Neural progenitor cell (in vitro differentiated cells): ENCODE measurements at places on chromosomes 5 and 9. TPM values are rescaled to one million over a fixed set of nuclear protein-coding genes. Genes with fewer than 3 reads are reported as not detected.

DNA sequence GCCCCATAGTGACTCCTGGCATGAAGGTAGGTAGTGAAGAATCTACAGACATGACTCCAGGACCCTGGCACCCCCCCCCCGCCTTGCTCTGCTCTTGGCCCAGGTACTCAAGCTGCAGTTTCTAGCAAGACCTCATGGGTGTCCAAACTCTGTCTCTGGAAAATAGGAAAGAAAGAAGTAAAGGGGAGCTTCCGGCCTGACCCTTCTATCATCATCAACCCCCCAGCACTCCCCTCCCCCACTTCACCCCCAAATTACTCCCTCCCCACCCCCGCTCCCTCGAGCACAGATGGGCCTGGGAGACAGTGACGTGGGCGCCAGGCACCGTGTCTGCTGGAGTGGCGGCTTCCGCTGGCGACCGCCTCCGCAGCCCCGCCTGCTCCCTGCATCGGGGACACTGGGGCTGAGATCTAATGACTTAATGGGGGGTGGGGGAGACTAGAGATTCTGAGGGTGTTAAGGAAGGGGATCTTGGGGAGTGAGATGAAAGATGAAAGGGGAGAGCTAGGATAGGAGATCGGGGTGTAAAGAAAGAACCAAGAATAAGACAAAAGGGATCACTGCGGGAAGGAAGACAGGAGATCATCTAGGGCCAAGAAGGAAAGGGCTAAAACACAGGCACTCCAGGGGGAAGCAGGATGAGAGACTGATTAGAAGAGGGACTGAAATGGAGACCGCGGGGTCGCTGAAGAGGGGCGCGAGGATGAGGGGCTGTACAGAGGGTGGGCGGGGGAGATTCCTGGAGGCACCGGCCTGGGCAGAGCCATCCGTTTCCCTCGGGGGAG, 1.1 kb upstream of the DNAJB5 start:
- H3K27me3 ChIP-seq, result no peaks in the 10 kb centered on the region
- no peak overlapping the region for H3K27ac ChIP-seq
- H3K36me3 ChIP-seq, result no peaks in the 10 kb centered on the region
- peaks cover 20% of the 10 kb centered on the region for H3K4me1 ChIP-seq

GRCh38 chr5:73865315-73865714, 239.3 kb downstream of the ARHGEF28 start:
- H3K36me3 ChIP-seq, result no peaks in the 10 kb centered on the region
- no peaks in the 10 kb centered on the region for H3K4me1 ChIP-seq
- no peaks in the 10 kb centered on the region for H3K27me3 ChIP-seq
- DNase-seq, result no peak

- no peak overlapping the region for H3K27ac ChIP-seq
- no peaks in the 10 kb centered on the region for H3K36me3 ChIP-seq
- H3K4me3 ChIP-seq, result no peak overlapping the region
- no peaks in the 10 kb centered on the region for H3K4me1 ChIP-seq
These were observed 86.2 kb upstream of the ANXA1 start for GRCh38 chr9:73065439-73065838.

DNA sequence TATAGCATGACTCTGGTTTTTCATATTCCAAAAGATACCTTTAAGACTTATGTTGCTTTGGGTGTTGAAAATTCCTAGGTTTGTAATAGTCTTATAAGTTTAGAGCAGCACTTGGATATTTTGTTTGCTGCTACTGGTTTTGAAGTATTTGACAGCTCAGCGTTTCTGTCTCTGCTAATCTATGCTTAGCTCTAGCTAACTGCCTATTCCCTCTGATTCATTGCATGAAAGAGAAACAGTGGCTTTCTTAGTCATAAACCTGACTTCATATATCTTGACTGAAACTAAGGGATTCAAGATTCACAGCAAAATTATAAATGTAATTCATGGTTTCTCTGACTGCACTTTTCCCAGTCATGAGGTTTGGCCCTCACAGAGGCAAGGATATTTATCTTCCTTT, 35.6 kb upstream of the ANXA1 start:
- no peaks in the 10 kb centered on the region for H3K27me3 ChIP-seq
- H3K4me1 ChIP-seq, result no peaks in the 10 kb centered on the region
- H3K4me3 ChIP-seq, result no peak overlapping the region
- no peaks in the 10 kb centered on the region for H3K36me3 ChIP-seq
- H3K27ac ChIP-seq, result no peak overlapping the region

- H3K27me3 ChIP-seq, result no peaks in the 10 kb centered on the region
- no peak for DNase-seq
- no peaks in the 10 kb centered on the region for H3K36me3 ChIP-seq
- H3K27ac ChIP-seq, result no peak overlapping the region
These were observed 219.0 kb upstream of the EDIL3 start for GRCh38 chr5:84603568-84604185.

The FOXD4L4 gene
- 0.15 TPM in 1 of 2 replicates, not detected in the other for total RNA-seq

The TYRP1 gene
- 0.75 TPM in 1 of 2 replicates, not detected in the other for total RNA-seq

DNA sequence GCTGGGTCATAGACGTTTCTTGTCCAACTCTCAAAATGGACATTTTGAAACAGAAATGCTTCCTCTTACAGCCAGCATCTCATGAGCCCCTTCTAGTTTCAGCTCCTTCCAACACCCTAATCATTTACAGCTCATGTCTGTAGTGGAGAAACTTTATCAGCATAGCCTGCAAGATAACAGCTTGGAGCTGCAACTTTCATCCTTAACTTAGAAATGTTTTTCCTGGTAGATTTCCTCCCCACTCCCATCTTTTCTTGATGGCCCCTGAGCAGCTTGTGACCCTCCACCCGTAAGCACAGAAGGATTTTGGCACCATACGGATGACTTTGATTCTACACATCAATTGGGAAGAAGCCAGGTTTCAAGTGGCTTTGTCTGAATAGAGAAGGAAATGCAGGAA, 53.5 kb upstream of the TGFBR1 start:
- no peaks in the 10 kb centered on the region for H3K27me3 ChIP-seq
- no peak for DNase-seq
- no peak overlapping the region for H3K4me3 ChIP-seq
- H3K4me1 ChIP-seq, result no peaks in the 10 kb centered on the region

- H3K27me3 ChIP-seq, result no peaks in the 10 kb centered on the region
- peaks cover 6% of the 10 kb centered on the region for H3K4me1 ChIP-seq
- no peaks in the 10 kb centered on the region for H3K36me3 ChIP-seq
- H3K27ac ChIP-seq, result no peak overlapping the region
These were observed 22.9 kb upstream of the NREP start for GRCh38 chr5:111779922-111780292.

The BTNL8 gene
- 0.22 and 0.34 TPM in 2 replicates for total RNA-seq

DNA sequence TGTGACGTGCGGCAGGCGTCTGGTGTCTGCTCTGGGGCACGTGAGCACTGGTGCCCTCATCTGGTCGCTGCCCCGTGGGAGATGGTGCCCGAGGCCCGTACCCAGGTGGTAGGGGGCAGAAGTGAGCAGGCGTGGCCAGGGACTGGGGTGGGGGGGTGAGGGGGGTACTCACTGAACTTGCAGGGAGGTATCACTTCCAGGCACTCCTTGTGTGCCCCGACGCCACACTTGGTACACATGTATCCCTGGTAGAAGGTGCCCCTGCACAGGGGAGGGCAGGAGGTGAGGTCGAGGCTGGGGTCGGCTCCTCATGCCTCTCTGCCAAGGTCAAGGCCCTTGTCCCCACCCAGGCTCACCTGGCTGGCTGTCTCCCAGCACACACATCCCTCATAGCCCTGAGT, 45.2 kb upstream of the SARDH start:
- H3K4me1 ChIP-seq, result no peaks in the 10 kb centered on the region
- H3K27me3 ChIP-seq, result no peaks in the 10 kb centered on the region
- no peak for DNase-seq
- no peaks in the 10 kb centered on the region for H3K36me3 ChIP-seq

DNA sequence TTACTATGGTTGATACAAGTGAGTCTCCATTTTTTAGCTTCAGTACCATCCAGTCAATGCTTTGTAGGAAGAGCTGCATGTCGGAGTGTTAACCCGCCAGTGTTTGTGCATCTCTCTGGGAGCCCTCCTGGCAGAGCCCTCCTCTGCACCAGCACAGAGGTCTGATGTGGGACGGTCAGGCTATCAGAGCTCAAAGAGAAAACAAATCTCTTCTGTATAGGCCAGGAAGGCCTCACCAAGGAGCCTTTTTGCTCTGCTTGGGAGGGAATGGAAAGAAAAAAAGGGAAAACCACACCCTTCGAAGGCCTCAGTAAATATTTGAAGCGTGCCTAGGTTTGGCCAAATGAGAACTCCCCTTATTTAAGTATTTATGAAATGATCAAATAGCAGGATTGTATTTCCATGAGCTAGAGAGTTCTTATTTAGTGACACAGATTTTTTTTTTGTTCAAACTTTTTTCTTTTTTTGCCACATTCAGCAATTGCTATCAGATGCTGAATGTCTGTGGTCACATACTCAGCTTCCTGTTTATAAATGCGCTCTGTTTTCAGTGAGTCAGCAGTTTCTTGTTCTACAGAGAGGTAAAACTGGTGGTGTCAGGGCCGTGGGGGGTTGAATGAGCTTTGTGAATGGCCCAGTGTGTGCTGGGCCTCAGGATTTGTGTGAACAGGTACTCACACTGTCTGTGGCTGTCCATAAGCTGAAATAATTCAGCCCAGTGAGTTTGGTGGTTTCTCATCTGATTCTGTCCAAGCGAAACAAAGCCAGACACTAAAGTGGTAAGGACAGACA, 226.6 kb downstream of the SNX18 start:
- H3K27me3 ChIP-seq, result no peaks in the 10 kb centered on the region
- H3K27ac ChIP-seq, result peak overlapping the region; percentile 76
- H3K4me3 ChIP-seq, result no peak overlapping the region
- peaks cover 19% of the 10 kb centered on the region for H3K4me1 ChIP-seq
- no peaks in the 10 kb centered on the region for H3K36me3 ChIP-seq
- peak; percentile 48 for DNase-seq

DNA sequence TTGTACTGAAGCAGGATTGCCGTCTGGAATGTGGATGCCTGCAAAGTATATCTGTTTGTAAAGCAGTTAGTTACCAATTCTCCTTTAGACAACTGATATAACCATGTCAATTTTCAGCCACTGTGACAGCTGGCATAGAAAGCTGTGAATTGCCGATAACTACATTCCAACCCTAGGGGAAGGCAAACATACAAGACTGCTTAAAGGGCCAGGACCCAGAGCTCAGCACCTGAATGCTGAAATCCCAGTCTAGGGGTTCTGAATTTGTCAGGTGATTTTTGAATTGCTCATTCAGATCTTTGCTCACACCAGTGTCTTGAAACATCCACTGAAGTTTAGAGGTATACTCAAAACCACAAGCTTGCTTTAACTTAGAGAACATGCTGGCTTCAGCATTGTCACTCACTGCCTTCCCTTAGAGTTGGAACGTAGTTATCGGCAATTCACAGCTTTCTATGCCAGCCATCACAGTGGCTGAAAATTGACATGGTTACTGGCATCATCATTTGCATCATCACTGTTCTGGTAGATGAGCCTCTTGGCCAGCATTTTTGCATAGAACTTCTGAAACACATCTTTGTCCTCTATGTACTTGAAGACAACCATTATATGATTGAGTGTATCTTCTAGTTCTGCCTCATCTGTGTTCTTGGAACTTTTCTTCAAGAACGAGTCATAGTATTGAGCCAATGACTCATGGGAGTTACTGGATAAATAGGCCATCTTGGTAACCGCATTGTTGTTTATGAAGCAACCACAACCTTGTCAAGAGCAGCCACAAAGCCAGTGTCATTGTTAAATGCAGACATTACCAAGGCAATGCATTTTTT, 82.1 kb downstream of the CCDC192 start:
- H3K27me3 ChIP-seq, result no peaks in the 10 kb centered on the region
- H3K36me3 ChIP-seq, result no peaks in the 10 kb centered on the region
- no peak for DNase-seq
- H3K27ac ChIP-seq, result no peak overlapping the region

The FREM1 gene
- 1.1 and 1.2 TPM in 2 replicates for total RNA-seq

The RAPGEF1 gene
- total RNA-seq, result 33.3 and 34.6 TPM in 2 replicates

The SOWAHA gene
- total RNA-seq, result 0.03 TPM in 1 of 2 replicates, not detected in the other

GRCh38 chr5:72651779-72652178, 144.6 kb upstream of the ZNF366 start:
- no peak overlapping the region for H3K27ac ChIP-seq
- no peaks in the 10 kb centered on the region for H3K4me1 ChIP-seq
- no peak for DNase-seq
- H3K4me3 ChIP-seq, result no peak overlapping the region
- H3K36me3 ChIP-seq, result no peaks in the 10 kb centered on the region

The KCNT1 gene
- total RNA-seq, result not detected in 2 replicates

DNA sequence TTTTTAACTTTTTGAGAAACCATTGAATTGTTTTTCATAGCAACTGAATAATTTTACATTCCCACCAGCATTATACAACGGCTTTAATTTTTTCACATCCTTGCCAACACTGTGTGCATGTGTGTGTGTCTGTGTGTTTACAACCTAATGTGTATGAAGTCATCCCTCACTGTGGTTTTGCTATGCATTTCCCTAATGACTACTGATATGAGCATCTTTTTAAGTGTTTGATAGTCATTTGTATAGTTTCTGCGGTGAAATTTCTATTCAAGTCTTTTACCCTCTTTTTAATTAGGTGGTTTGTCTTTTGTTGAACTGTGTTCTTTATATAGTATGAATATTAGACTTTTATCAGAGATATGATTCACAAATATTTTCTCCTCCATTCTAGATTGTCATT, 263.1 kb upstream of the COX7C start:
- H3K27ac ChIP-seq, result no peak overlapping the region
- H3K27me3 ChIP-seq, result no peaks in the 10 kb centered on the region
- DNase-seq, result no peak
- H3K4me3 ChIP-seq, result no peak overlapping the region

DNA sequence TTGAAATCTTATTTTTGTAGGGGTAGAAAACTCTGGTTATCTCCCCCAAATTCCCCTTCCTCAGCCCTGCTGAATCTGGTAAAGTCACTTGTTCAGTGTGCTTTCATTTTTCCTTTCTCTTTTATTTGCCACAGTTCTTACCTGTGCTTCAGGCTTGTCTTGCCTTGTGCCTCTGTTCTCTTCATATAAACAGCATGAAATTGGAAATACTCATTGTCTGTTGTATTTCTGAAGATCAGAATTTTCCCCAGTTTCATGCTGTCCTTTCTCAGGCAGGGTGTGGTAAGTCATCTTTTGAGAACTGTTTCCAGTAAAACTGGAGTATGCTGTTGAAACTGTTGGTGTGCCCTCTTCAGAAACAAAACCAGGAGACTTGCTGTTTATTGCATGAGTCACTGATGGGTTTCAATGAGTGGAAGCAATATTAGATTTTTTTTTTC, 7.0 kb downstream of the PAM start:
- H3K36me3 ChIP-seq, result no peaks in the 10 kb centered on the region

The TRIP13 gene
- 32.3 and 32.6 TPM in 2 replicates for total RNA-seq

DNA sequence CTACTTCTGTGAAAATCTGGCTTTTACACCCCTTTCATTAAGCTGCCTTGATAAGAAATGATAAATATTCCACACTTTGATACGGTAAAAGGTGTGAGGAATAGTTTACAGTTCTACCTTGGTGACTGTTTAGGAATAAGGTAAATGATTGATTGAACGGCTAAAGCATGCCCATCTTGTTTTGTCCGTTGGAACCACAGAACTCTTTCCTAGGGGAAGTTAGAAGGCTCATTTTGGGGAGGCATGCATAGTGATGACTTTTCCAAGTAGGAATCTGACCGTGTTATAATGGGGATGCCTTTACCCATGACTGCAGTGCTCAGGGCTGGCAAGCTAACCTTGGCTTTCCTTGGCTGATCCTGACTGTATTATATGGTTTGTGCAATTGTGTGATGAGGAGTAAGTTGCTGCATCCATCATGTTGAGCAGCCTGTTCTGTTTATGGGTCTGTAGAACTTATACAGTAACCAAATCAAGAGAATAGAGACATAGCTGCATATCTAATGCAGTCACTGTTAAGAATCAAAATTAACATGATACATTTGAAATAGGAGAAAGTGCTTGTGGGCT, 24.5 kb downstream of the PCSK5 start:
- no peak overlapping the region for H3K27ac ChIP-seq
- no peak overlapping the region for H3K4me3 ChIP-seq
- H3K36me3 ChIP-seq, result no peaks in the 10 kb centered on the region
- no peak for DNase-seq
- H3K27me3 ChIP-seq, result no peaks in the 10 kb centered on the region
